ENCODE measurements at places on chromosomes 6 and 20.

DNA sequence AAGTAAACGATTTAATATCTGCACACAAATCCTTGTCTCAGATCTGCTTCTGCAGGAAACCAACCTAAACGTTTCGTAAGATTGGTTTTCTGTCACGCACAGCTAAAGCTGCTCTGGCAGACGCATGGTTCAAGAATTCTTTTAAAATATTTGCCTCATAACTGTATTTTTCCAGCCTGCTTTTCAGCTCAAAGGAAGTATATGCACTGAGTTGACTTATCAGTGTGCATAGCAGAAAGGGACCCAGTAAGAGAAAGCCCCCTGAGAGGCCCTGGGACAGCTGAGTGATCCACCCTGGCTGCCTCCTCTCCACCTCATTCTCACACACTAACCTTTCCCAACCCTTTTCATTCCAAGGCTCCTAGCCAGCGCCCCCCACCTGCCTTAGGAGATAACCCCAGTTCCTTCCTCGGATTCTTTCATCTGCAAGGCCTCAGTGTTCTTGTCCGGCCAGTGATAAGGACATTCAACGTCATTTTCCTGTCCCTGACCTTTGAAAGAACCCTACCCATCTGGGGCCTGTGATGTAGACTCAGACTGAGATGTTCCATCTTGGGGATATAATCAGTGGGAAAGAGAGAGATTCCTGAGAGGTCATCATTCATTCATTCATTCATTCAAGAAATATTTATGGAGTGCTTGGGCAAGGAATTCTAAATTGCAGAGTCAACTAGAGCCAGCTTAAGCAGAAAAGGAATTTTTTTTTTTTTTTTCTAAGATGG lies 22.4 kb upstream of the SLC9A8 start:
- DNase-seq = no peak

DNA sequence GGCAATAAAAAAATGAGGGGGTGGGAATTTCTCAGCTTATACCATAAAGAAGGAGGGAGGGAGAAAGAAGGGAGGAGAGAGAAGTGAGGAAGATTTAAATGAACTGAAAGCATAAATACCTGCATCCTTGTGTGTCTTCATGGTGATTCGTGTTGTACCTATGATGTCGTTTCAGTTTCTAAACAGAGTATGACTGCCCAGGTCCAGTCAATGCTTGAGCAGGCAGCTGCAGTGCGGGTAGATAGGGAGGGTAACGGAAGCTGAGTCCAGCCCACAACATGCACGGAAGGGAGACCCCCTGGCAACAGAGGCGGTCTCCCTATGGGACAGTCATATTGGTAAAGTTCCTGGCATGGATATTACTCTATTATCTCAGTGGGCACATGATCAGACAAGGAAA lies 184.5 kb downstream of the KIF16B start:
- DNase-seq = no peak

DNA sequence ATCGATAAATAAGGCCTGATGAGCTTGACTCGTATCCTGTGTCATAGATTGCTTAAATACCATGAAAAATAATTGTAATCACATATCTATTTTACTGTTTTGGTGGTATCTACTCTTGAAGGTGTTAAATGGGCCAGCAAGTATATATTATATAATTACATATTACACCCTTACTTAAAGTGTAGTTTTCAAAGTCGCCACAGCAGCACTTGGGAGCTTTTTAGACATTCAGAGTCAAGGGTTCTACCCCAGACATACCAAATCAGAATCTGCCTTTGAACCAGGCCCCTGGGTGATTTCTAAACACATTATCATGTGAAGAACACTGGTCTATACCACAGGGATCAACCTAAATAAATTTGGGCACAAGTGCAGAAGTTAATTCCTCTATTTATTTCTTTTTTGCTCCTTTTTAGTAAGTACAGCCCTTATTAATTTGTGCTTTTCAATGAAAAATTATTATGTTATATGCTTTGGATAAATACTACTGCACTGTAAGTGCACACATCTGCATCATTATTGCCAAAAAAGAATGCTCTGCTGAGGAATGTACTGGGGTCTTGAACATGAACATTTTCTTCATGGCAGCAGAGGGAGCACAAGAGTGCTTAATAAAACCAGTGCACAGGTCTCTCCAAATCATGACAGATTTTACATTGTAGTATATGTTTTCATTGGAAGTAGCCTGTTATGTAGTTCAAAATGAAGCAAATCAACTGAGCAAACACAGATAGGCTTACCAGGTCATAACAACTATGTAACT lies 3.1 kb upstream of the ATXN1 start:
- no peak for DNase-seq

GRCh38 chr6:92906385-92906784 lies 513.0 kb downstream of the EPHA7 start:
- no peak for DNase-seq

- DNase-seq = no peak
Observed at GRCh38 chr20:23265226-23265625, 85.4 kb upstream of the NXT1 start.

DNA sequence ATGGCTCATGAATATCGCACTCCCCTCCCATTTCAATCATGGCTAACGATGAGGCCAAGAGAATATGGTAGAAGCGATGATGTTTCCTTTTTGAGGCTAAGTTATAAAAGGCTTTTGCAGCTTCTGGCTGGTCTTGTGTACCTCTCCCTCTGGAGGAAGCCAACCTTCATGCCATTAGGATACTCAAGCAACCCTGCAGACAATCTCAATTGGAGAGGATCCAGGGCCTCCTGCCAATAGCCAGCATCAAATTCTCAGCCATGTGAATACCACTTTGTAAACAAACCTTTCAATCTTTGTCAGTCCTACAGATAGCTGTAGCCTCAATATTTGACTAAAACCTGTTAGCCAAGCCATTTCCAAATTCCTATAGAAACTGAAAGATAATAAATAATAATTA lies 738.4 kb downstream of the KIF16B start:
- DNase-seq = no peak

DNA sequence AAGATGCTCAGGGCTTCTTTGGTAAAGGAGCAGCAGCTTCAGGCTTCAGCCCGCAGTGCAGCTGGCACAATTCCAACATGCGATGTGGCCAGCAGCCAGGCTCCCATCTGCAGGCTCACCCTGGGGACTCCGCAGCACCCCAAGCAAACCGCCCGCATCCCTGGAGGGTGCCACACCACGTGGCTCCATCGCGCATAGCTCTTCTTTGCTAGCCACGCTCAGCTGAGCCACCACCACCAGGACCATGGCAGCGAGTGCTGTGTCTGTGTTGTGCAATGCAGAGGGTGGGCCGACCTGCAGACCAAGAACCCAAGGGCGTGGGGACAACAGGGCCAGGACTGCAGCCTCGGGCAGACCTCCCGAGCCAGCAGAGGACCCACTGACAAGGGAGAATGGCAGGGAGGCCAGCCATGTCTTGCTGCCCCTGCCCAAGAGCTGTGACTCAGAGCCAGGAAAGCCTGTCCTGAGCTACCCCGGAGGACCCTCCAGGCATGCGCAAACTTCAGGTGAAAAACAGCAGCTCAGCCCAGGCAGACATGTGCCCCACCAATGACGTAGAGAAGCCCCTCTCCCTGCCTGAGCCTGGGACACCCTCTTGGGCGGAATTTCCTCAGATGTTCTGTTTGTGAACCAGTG lies 87.8 kb downstream of the GINS1 start:
- DNase-seq = no peak

DNA sequence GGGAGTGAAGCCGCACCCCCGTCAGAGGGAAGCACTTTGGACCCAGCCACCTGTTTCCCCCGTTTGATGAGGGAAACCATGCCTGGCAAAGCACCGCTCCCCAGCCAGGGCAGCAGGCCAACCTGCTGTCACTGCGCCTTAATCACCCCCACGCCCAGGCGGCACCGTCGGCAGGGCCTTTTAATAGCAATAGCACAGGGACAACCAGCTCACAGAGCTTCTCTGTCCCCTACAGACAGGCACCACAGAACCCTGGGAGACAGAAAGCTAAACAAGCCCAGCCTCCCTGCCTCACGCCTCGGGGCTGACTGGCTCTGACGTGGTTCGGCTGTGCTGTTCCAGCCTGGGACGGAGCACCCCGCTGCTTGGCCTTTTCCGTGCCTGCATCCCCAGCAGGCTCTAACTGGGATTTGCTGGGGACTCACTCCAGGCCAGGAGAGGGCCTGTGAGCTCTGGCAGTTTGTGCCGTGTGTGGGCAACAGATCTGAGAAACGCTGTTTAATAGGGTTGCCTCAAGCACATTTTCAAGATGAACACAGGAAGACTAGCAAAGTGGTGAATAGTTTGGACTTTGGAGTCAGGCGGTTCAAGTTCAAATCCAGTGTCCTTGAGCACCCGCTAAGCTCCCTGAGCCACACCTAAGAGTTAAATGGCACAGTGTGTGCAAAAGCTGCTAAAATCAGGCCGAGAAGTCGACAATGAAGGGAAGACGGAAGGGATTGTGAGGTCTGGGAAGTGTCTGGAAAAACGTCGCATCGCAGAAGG lies 223.8 kb downstream of the NRN1 start:
- no peak for DNase-seq

DNA sequence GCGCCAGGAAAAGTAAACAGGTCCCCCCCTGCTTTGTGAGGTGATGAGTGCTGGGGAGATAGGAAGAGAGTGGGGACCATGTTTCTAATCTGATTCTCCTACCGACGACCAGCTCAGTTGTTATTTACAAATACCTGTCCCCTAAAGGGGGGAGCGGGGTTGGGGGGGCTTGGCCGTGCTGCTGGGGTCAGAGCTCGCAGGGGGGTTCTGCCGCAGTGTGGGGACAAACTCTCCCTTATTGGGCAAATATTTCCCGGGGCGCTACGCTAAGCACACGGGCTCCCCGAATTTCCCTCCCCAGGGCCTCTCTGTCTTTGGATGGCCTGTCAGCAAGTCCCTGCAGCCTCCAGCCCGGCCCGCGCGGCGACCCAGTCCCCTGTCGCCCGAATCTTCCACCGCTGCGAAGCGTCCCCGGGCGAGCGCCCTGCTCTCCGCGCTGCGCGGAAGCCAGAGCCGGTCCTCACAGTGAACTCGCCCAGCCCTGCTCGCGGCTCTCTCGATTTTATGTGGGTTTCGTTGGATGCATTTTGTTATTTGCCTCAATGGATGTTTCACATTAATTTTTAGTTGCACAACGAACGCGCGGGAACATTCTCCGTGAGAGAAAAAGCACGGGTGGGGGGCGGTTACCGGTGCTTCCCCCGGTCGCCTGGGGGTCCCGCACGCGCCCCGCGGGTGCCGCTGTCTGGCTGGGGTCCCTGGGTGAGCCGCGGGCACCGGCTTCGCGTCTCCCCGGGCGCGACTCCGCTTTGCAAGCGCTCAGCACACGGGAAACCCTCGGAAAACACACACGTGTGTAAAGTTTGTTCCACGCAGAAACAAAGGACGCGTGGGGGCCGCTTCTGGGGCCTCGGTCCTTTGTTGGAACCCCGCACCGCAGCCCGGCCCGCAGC lies 1.5 kb upstream of the STX16 start:
- peak; percentile 42 for DNase-seq

DNA sequence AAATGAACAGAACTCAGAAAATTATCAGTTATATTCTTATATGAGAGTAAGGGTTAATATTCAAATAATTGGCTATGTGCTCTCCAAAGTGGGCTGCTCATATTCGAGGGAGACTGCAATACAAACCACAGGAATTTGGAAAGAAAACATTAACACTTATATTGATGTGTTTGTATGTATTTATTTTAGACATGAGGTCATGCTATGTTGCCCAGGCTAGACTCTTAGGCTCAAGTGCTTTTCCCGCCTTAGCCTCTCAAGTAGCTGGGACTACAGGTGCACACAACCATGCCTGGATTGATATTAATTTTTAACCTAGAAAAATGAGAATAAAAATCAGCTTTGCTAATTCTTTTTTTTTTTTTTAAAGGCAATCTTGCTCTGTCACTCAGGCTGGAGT lies 35.0 kb downstream of the BTBD9 start:
- no peak for DNase-seq

GRCh38 chr20:58634521-58635278 lies 16.4 kb upstream of the STX16 start:
- DNase-seq = peak; percentile 67

GRCh38 chr20:35981969-35982368 lies 13.6 kb downstream of the CNBD2 start:
- DNase-seq = no peak

GRCh38 chr20:3901706-3902440 lies 12.7 kb downstream of the PANK2 start:
- no peak for DNase-seq

- no peak for DNase-seq
Observed at GRCh38 chr6:151701911-151702562, 105.4 kb upstream of the ESR1 start.

DNA sequence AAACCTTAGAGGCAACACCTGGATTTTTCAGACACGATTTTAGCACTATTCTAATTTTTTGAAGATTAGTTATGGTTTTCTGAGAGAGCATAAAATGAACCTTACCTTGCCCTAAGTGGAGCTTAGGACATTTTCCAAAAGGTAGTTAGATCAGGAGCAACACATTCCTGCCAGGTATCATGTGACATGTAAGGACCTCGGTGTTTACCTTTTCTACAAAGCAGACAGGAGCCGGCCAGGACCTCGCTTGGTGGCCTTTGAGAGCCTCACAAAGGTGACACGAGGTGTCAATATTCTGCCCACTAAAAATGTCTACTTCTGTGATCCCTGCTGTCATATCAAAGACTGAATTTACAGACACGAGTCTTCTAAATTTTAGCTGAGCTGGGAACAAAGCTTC lies 174.9 kb downstream of the SMOC2 start:
- DNase-seq = no peak

DNA sequence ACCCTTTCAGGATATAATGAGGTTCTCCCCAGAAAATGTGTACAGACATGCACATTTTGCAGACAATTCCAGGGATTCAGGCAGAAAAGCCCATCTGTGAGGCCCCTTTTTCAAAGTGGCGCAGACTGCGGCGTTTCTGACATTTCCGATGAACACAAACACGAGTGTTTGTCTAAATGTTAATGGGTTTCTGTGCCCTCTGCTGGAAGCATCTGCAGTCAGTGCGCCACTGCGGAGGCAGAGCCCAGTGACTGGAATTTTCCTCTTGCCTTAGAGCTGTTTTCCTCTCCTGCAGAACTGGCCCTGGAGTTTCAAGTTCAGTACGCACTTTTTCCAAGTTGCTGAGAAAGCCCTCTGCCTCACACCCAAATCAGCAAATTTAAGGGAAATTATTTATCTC lies 15.3 kb downstream of the ANKRD60 start:
- DNase-seq = no peak
